ENCODE measurements at places on chromosomes 2 and 18.

DNA sequence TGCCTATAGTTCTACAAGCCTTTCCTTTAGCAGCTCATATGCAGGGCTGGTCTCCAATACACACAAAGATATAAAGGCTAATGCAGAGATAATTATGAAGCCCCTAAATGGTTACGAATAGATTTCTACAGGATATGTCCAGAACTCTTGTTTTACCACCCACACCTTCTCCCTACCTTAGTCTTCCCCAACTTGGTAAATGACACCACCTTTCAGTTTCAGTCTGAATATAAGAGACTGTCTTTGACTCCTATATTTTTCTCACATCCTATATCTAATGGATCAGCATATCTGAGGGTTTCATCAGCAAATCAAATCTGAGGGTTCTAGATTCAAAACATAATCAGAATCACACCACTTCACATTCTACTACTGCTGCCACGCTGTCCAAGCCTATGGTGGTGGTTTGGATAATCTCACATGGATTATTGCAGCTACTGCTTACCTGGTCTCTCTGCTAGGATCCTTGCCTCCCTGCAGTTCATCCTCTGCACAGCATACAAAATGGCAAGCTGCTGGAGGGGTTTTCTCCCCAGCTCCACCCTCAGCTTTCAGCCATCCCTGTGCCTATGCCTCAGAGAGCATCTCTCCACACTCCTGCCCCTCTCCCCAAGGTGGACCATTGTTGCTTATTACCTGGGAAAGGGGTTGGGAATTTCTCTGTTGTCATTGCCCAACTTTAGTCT, 178.0 kb upstream of the SPOPL start:
- DNase-seq, result no peak

DNA sequence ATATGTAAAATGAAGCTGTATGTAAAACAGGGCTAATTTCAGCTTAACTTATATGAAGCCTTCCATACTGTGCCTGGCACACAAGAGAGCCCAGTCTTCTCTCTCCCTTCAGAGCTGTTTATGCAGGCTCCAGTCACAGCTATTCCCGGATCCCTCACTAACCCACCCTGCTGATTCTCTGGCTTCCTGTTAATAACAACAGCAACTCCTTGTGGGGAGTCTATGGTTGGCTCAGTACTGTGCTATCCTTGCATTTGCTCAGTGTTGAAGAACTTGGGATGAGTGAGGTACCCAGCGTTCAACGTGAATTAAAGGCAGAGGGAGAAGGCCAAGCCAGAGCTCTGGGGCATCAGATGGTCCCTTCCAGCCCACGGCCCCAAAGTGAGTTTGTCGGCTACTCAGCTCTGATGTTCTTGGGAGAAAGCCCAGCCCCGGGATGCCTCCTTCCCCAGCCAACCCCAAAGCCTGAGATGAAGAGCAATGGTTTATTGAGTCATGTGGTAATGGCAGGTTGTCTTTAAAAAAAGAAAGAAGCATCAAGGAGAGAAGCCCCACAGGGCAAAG, 43.2 kb downstream of the PSD4 start:
- DNase-seq, result no peak

GRCh38 chr2:137056704-137057103, 291.4 kb downstream of the THSD7B start:
- DNase-seq, result no peak

DNA sequence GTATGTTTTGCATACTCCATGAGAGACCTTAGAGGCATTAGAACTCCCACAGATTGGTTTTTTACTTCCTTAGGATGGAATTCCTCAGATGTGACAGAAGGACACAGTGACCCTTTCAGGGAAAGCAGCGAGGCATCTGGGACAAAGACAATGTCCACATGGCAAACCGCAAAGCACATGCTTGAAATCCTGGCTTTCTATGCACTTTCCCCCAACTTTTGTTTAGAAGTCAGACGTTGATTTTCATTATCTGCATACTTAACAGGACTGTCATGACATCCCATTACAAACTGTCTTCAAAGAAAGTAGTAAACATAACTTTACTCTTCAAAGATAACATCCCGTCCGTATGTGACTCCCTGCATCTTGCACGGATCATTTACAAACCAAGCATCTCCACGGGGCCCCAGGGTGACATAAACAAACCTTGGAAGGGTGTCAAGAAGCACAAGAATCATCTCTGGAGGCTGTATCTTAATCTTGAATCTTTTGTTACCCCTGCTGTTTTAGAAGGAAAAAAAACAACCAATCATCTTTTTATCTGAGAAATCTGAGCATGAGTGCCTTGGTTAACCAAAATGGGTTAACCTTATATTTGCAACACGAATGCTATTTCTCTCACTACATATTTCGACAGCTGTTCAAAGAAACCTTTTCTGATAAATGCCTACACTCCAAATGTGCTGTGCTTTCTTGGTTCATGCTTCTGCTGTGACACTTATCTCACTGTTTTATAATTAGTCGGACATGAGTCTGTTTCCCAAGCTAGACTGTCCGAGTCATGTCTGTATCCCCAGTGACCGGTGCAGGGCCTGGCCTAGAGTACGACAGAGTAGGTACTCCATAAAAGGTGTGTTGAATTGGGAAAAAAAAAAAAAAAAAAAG, 90.8 kb downstream of the CCBE1 start:
- DNase-seq, result no peak

DNA sequence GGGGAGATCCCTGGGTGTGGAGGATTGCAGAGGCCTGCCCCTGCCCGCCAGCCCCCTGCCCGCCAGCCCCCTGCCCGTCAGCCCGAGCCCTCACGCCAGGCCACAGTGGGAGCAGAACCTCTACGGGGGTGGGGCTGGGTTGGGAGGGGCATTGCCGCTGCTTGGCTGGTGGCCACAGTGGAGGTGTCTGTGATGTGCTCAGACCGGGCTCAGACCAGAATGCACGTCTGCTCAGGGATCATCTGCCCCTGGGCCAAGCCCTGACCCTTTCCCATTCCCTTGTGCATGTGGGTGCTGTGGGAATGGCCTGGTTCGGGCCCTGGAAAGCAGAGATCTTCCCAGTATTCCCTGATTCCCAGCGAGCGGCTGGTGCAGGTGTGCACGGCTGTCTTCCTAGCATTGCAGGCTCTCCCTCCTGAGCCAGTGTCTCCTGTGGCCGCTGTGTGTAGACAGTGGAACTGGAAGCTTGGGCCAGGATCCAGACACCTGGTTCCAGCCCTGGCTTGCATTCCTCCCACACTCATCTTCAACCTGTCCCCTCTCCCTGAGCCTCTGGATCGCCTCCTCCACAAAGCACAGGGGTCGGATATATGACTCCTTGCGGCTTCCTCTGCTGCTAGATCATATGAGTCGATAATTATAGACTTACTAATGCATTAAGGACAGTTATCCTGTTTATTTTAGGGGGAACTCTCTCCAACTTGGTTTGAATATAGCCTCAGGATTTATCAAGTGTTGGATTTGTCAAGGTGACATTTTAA, 161.6 kb downstream of the LDLRAD4 start:
- no peak for DNase-seq

DNA sequence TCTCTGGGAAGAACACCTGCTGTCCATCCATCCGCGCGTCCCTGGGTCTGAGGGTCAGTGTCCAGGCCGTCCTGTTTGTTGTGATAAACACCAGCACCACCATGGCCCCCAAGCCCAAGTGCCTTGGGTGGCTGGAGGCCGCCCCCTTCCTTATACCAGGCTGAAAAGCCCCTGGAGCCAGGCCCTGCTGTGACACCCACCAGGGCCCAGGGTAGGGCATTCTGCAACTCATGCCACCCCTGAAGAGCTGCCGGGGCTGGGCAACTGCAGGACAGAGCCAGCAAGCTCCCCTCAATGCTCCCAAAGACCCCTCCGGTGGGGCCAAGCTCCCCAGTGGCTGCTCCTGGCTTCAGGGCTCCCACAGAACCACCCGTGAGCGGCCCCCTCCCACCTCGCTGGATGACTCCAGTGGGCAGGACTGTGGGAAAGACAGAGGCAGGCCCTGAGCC, 31.9 kb upstream of the SNED1 start:
- DNase-seq, result no peak

GRCh38 chr18:8348051-8348720, 261.1 kb upstream of the RAB12 start:
- DNase-seq, result no peak

GRCh38 chr18:48924630-48925490, 25.9 kb downstream of the SMAD7 start:
- DNase-seq, result no peak

DNA sequence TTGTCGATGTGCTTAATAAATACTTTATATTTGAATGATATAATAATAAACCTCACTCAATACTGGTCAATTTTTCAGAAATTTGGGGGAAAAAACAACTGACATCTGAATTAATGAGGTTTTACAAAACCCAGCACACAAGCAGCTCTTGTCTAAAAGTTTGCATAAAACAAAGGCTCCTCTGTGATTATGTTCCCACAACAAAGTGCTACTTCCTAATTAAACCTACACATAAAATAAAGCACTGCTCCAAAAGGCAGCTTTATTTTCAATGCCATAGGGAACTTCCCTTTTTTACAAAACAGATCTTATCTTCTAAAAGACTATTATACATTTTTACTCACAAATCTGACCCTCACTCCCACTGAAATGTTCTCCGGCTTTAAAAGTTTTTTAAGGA, 47.1 kb downstream of the LAMA1 start:
- no peak for DNase-seq

DNA sequence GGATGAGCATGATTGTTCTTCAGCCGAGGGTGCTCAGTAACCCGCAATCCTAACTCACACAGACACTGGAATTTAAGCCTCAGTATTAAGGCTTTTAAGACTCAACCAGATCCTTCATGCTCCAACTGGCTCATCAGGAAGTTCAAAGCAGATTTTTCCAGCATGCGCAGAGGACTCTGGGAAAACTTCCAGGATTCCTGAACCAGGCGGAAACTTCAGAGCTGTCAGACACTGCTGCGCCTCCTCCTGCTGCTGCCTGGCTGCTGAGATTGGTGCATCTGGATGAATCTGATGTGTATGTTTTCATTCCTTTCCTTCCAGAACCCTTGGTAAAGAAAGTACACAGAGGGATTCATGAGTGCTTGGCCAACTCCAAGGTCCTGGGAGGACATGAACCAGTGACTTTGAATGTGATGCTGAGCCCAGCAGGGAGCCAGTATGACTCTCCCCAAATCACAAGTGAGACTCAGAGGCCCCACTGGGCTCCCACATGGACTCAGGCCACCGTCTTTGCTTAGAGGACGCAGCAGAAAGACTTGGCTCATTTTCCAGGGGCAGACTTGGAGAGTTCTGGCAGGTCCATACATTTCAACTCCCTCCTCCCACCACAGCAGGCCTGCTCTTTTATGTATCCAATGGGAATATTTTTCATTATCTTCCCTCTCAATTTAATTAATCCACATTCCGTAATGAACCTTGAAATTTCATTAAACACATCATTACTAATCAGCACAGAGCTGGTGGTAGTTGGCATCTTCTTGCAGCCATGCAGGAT, 143.5 kb upstream of the HDAC4 start:
- no peak for DNase-seq

GRCh38 chr2:64327129-64327509, 126.8 kb upstream of the LGALSL start:
- DNase-seq, result no peak

- DNase-seq, result no peak
Observed at GRCh38 chr2:205776139-205776538, 93.8 kb downstream of the NRP2 start.

DNA sequence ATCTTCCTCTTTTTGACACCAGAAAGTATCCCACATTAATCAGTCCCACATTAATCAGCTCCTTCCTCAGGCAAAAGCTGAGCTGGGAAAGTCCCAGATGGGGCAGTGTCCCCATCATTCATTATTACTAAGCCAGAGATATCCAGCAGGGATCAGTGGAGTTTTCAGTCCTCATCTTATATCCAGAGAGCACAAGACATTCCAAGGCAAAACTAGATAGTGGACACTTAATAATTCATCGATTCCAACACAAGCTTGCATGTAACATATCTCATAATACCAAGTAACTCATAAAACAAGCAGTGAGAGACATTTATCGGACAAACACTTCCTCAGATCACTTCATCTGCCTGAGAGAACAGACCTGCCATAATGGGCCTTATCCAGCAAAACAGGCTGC, 53.1 kb downstream of the MCFD2 start:
- no peak for DNase-seq

GRCh38 chr2:12918835-12919445, 202.2 kb downstream of the TRIB2 start:
- DNase-seq, result no peak

GRCh38 chr2:28695245-28695647, 56.4 kb upstream of the PPP1CB start:
- no peak for DNase-seq

GRCh38 chr2:68997401-68997800, 15.6 kb upstream of the ANTXR1 start:
- DNase-seq, result no peak

- no peak for DNase-seq
Observed at GRCh38 chr2:232504438-232504837, 15.8 kb upstream of the PRSS56 start.

GRCh38 chr2:143030127-143030526, 99.1 kb upstream of the ARHGAP15 start:
- DNase-seq, result no peak

- DNase-seq, result no peak
Observed at GRCh38 chr18:57445488-57446319, 10.5 kb downstream of the ONECUT2 start.

DNA sequence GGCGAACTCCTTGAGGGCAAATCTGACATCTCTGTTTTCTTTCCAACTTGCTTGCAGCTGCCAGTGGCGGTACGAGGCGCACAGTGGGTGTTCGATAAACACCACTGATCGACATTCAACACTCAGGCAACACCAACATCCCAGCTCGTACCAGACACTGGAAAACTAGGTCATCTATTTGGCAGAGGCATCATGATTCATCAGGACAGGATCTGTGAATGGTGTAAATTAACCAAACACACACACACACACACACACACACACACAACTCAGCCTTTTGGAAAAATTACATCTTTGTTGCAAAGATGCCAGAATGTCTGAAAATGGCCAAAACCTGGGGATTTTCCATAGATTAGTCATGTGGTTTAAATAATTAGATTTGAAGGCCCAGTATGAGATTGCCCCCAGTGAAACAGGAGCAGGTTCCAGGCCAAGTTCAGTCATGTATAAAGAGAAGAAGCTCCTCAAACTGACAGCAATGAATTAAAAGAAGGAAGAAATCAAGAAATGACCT, 150.5 kb upstream of the NCKAP5 start:
- DNase-seq, result no peak

DNA sequence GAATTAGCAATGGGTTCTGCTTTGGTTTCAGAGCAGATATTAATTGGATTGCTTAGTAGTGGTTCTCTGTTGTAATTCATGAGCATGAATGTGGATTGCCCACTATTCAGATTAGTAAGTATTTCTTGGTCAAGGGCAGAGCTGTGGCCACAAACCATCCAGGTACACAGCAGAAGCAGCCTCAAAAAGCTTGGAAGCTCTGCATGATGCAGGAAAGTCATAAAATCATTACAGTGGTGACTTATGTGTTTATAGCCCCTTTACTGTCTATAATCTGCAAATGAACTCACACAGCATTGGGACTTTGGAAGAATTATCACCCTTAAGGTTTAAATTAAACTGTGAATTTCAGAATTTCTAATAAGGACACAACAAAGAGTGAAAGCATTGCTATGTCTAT, 1.9 kb upstream of the UGT1A1 start:
- no peak for DNase-seq

All from stimulated activated CD8-positive, alpha-beta memory T cell treated with anti-CD3 and anti-CD28 coated beads, Interleukin-2, amount 100 ng/mL, for 1 hour (primary cell).